Activated B cell treated with CpG ODN at 0.5 μM for 24 hours (primary cell): ENCODE measurements at places on chromosomes 3 and 15. TPM values are rescaled to one million over a fixed set of nuclear protein-coding genes. Genes with fewer than 3 reads are reported as not detected.

SEMA7A gene
- total RNA-seq, result 159 and 178 TPM in 2 replicates

CPA3 gene
- not detected in 2 replicates for total RNA-seq

GPR27 gene
- total RNA-seq, result not detected in 2 replicates

ADAMTS17 gene
- total RNA-seq, result 1.6 TPM in 1 of 2 replicates, not detected in the other

SPTSSB gene
- total RNA-seq, result not detected in 2 replicates

HHATL gene
- not detected in 2 replicates for total RNA-seq

LNP1 gene
- 1.7 and 2.4 TPM in 2 replicates for total RNA-seq

BNC1 gene
- total RNA-seq, result not detected in 2 replicates

PCOLCE2 gene
- not detected in 2 replicates for total RNA-seq
